ENCODE measurements at places on chromosomes 6 and 20.

DNA sequence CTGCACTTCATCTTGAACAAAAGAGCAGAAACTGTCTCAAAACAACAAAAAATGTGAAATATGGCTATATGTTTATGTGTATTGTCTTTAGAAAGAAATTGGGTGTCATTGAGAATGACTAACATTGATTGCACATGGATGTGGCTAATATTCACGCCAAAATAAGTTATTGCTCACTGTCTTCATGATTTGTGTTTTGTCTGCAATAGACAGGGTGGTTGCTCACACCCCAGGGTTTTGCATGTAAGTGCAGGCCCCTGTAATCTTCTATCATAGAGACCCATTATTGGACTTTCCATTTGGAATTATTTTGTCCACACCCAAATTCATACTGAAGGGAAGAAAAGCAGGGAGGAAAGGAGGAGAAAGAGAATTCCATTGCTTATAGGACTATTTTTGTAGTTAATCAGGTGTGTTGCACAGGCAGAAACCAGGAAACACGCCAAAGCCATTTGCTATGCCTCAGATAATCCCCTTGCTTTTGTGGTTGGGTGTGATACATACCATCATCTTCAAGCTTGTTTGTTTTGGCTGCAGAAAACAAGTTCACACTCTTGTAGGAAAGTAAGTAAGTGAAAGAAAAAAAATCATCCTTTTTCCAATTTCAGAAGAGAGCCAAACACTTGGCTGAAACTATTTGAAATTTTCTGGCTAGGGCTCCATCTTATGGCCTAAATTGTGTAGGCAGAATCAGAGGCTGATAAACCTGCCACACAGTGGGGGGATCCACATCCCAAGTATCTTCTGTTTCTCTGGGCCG, 214.1 kb downstream of the COL12A1 start:
- DNase-seq: no peak

DNA sequence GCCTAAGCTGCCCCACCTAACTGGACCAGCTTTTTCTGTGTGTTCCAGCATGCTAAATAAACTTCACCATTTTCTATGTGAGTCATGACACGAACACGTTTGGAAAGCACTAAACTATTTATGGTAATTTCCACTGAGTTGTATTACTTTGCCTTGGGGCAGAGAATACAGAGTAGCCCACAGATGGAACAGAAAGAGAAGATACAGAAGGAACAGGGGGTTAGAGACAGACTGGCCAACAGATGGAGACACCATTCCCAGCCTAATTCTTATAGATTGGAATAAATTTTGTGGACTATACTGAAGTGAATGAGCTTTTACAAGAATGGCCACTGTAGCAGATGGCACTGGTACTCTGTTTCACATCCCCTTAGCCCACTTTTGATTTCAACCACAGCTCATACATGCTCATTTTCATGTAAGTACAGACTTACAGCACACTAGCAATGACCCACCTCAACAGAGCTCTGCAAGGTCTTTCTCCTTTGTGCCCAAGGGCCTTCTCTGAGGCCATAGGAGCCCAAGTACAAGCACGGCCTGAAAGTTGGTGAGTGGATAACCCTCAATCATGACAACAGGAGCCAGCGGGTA, 13.1 kb upstream of the NT5DC1 start:
- DNase-seq: no peak

GRCh38 chr20:60589623-60590022, 631.4 kb downstream of the CDH26 start:
- no peak for DNase-seq

DNA sequence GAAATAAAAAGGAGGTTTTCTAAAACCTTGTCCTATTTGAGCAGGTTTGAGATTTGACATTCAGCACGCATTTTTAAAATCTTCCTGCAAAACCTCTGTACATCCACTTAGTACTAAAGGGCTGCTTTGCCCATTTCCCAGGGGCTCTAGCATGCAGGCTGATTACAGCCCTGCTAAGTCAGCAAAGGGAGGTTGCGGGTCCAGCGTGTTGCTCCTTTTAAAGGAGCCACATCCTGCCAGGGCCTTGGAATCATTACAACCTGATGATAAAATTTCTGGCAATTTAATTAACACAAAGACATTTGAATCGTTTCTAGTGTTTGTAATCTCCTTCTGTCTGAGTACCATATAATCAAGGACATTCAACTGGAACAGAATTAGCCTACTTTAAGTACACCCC, 455.1 kb upstream of the CITED2 start:
- no peak for DNase-seq
